Left lung (tissue), 14 donors: ENCODE measurements at places on chromosomes 1 and 21. TPM values are rescaled to one million over a fixed set of nuclear protein-coding genes. Genes with fewer than 3 reads are reported as not detected.

PPFIA4 gene
- polyA plus RNA-seq, result 3.2 TPM

CD1E gene
- 0.17 TPM for polyA plus RNA-seq

PAPPA2 gene
- 0.11 TPM for polyA plus RNA-seq

C1orf141 gene
- polyA plus RNA-seq, result not detected

IPP gene
- 22.7 TPM for polyA plus RNA-seq

RGSL1 gene
- not detected for polyA plus RNA-seq

GRCh38 chr1:206080026-206080820, 27.2 kb downstream of the RHEX start:
- DNase-seq, result no peak

GRCh38 chr1:9362488-9362887, 69.8 kb downstream of the SPSB1 start:
- DNase-seq, result no peak

DNA sequence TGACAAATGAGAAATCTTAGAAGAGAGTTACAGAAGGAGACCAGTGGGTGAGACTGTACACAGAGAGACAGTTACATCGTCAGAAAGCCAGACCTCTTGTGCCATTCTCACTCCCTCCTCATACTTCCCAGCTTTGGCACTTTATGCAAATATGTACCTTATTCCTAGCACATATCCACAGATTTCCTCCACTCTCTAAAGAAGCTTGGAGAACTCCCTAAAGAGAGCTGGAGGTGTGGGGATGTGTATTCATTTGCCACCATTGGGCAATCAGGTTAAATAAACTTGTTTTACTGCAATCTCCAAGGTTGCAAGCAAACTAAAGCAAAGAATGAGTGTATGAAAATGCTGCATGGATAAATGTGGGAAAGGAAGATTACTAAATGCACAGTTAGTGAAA, 380.9 kb upstream of the PRMT6 start:
- peak; percentile 17 for DNase-seq

- DNase-seq, result no peak
Measured at GRCh38 chr1:77975386-77975785, 3.5 kb downstream of the FUBP1 start.

GRCh38 chr1:160446945-160447600, 46.7 kb downstream of the VANGL2 start:
- no peak for DNase-seq

- DNase-seq, result no peak
Measured at GRCh38 chr1:215807911-215808436, 240.9 kb downstream of the KCTD3 start.

DNA sequence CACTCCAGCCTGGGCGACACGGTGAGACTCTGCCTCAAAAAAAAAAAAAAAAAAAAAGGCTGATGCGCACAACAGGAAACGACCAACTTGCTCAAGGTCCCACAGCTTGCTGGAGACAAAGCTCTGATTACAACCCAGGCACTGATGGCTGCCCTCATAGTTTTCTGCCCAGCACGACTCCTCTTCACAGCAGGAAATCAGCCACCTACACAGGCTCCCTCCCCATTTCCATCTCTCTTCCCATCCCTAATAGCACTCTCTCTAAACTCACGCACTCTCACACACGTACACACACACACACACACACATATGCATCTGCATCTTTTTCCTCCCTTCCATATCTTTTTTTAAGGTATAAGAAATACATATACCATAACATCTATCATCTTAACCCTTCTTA, 153.5 kb upstream of the SOD1 start:
- DNase-seq, result no peak

DNA sequence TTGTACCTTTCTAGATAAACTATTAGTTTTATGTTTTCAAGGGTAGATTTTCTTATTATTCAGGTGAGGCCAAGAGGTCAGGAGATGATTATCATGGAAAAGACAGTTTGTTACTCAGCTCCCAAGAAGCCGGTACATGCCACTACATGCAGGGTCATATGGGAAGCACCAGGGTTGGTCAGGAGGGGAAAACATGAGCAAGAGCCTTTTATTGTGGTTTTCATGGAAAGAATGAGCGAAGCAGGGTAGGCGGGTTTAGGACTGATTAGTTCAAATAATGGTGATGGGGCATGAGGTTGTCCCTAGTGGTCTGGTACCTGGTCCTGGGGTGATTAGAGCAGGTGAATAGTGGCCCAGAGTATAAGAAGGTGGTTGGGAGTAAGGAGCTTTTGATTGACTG, 189.9 kb downstream of the APP start:
- DNase-seq, result no peak

DNA sequence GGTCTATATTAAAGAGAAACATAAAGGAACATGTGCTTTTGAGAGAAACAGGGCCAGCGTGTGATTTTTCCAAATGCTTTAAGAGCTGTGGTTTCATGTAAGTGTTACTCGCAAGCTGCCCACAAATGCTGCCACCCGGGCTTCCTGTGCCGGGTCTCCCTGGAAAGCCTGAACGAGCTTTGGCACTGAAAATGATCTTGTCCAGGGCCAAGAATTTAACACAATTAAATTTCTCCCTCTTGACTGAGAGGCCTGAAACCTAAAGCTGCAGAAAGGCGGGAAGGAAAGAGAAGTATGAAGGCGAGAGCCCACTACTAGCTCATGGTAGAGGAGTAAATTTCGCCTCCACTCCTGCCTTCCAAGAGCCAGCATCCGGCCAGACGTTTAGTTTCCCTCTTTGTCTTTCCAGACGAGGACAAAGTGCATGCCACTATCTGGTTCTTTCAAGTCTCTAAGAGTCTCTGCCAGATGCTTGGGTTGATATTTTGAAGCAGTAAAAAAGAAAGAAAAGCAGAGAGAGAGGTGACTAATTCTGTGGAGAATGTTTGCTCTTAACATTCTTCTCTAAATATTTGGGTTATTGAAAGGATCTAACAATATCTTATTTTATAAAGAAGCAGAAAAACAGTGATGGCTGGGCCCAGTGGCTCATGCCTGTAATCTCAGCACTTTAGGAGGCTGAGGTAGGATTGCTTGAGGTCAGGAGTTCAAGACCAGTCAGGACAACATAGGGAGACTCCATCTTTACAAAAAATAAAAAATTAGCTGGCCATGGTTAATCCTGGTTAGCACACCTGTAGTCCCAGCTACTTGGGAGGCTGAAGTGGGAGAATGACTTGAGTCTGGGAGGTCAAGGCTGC, 100.0 kb upstream of the HNRNPU start:
- no peak for DNase-seq

- no peak for DNase-seq
Measured at GRCh38 chr1:41758904-41759548, 159.7 kb downstream of the HIVEP3 start.

- no peak for DNase-seq
Measured at GRCh38 chr1:25668931-25669573, 52.5 kb downstream of the MAN1C1 start.

DNA sequence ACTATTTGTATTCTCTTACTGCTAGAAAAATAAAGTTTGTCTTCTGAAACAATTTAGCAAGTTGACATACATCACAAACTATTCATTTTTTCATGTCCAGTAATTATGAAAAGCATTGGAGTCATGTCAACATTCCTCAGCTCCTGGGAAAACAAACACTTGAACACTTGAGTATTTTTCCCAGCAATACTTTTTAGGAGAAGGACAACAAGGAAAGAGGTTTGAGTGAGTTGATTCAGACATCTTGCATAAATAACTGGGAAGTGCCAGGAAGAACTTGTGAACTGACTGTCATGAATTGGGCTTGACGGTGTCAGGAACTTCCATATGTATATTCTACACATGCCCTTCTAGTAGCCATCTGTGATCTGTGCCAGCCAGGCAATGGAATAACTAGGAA, 195.6 kb downstream of the HMCN1 start:
- DNase-seq, result no peak

DNA sequence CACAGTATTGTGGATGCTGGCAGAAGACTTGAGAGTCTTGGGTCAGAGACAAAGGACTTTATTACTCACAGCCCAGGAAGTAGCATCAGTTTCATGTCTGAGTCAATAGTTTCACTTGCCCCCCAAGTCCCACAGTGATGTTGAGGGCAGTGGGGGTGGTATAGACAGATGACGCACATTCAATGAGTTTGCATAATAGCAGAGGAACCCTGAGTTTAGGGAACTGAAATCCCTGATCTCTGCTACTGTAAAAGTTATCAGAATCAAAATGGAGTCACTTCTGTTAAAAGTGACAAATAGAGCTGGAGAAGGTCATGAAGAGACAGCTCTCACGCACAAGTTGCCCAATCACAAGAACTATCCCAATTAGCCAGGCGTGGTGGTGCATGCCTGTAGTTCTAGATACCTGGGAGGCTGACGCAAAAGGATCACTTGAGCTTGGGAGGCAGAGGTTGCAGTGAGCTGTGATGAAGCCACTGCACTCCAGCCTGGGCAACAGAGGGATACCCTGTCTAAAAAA, 11.5 kb upstream of the HCRTR1 start:
- no peak for DNase-seq

DNA sequence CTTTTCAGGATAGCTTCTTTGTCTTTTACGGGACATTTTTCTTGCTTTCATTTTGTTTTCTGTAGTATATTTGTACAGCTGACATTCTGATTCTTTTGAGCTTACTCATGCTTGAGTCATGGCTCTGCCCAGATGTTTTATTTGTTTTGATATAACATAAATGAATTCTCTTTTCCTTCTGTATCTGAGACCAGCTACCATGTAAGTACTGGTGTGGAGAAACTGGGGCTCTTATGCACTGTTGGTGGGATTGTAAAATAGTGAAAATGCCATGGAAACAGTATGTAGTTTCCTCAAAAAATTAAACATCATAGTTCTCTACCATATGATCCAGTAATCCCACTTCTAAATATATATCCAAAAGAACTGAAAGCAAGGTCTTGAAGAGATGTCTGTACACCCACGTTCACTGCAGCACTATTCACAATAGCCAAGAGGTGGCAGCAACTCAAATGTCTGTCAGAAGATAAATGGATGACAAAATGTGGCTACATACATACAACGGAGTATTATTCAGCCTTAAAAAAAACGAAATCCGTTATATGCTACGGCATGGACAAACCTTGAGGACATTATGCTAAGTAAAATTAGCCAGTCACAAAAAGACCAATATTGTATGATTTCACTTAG, 61.4 kb downstream of the EIF2B3 start:
- DNase-seq, result no peak

GRCh38 chr1:26530895-26531598, 1.5 kb downstream of the RPS6KA1 start:
- peak; percentile 87 for DNase-seq

DNA sequence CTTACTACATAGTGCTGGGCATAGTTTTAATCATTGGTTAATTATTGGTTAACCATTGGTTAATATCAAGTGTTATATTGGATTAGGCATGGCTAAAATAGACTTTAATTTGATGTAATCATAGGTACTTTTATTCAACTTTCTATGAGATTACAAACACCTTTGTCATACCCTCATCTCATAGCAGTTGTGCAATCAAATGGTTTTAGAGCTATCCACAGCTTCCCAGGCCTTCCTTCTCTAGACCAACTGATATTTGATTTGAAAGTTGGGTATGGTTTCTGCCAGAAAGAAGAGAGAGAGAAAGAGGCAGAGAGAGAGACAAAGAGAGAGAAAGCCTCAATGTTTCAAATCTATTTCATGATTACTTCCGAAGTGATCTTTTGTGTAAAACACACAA, 9.6 kb upstream of the RGS1 start:
- DNase-seq, result no peak

DNA sequence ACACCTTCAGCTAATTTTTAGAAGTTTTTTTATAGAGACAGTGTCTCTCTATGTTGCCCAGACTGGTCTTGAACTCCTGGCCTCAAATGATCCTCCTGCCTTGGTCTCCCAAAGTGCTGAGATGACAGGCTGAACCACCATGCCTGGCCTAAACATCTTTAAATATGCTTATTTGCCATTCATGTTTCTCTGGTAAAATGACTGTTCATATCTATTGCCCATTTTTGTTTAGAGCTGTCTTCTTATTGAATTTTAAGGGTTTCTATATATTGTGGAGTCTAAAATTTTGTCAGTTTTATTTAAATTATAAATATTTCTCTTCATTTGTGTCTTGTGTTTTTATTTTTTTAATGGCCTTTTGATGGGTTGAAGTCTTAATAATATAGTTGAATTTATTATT, 3.0 kb upstream of the PM20D1 start:
- no peak for DNase-seq

DNA sequence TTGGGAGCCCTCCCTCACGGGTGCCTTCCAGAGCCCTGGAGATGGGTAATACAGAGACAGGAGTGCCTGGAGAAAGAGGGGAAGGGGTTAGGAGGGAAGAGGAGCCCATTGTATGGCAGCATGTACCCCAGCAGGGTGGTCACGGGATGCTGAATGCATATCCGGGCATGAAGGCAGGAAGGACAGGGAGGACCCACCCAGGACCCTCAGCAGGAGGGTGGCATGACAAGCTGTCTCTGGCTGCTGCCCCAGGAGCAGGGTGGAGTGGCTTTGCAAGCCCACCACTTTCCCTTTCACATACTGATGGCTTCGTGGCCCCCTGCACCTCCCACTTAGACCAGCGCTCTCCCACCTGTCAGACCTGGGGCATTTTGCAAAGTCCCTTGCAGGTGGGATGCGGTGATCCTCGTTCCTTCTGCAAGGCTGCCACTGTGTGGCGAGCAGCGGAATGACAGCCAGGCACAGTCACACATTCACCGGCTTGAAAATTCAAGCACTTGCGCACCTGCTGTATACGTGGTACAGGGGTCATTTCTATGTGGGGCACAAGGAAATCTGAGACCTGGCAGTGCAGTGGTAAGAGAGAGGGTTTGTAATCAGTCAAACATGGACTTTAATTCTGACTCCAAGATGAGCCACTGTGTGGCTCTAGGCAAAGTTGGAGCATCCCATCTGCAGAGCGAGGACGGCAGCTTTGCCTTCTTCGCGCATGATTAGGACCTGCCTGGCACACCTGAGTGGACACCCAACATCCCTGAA, 53.2 kb upstream of the TMEM51 start:
- no peak for DNase-seq

GRCh38 chr21:31408301-31409088, 64.4 kb upstream of the TIAM1 start:
- DNase-seq, result no peak

DNA sequence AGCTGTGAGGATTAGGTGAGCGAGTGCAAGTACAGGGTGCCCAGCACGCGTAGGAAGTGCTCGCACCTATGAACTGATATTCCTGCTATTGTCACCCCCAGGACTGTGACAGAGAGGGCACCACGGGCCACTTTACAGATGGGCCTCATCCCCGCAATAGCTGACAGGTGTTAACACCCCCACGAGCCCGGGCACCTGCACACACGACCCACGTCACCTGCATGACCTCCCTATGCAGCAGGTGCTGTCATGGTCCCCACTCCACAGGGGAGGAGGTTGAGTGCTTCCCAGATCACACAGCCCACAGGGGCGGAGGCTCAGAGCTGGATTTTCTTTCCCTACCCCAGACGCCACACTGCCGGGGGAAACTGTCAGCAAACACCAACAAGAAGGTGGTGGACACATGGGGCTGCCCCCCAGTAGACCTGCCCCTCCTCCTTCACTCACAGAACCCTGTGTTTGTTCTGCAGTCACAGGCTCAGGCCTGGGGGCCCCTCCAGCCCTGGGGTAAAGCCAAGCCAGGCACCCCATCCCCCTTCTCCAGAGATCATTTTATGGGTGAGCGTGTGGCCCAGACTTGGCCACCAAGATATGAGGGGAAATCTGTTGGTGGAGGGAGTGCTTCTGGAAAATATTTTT, 465.5 kb downstream of the MATN1 start:
- no peak for DNase-seq
